ENCODE measurements at places on chromosomes 4 and X. TPM values are rescaled to one million over a fixed set of nuclear protein-coding genes. Genes with fewer than 3 reads are reported as not detected.

- H3K4me1 ChIP-seq = no peaks in the 10 kb centered on the region
- no peak overlapping the region for H3K27ac ChIP-seq
- no peaks in the 10 kb centered on the region for H3K36me3 ChIP-seq
- DNase-seq = no peak
- H3K27me3 ChIP-seq = no peaks in the 10 kb centered on the region
Observed at GRCh38 chr4:95761426-95761825, 78.5 kb upstream of the PDHA2 start.

GRCh38 chr4:141013899-141014298, 119.4 kb downstream of the RNF150 start:
- no peaks in the 10 kb centered on the region for H3K4me1 ChIP-seq
- H3K27me3 ChIP-seq = no peaks in the 10 kb centered on the region
- H3K4me3 ChIP-seq = no peak overlapping the region
- DNase-seq = no peak
- no peaks in the 10 kb centered on the region for H3K36me3 ChIP-seq

Gene NDP
- total RNA-seq = 0.59 TPM

DNA sequence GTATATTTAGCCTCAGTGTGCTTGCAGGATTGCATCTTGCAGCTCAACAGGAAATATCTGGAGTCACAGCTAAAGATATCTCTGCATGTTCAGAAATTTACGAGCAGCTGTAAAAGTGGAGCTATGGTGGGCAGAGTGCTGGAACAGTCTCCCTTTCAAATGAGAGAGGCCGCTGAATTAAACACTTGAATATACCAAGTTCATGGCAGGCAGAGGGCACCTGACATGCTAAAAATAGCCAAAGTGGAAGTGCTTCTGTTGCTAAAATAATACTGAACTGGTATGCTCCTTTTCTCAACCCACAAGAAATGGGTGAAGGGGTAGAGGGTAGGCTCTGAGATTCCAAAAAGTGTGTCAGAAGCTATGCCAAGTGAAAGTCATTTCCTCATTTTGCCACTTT, 98.1 kb downstream of the MGST2 start:
- H3K27ac ChIP-seq = no peak overlapping the region
- H3K27me3 ChIP-seq = peaks cover 25% of the 10 kb centered on the region
- no peak overlapping the region for H3K4me3 ChIP-seq
- no peak for DNase-seq

- H3K27ac ChIP-seq = no peak overlapping the region
- no peak for DNase-seq
- no peaks in the 10 kb centered on the region for H3K4me1 ChIP-seq
- H3K4me3 ChIP-seq = no peak overlapping the region
Observed at GRCh38 chr4:37537484-37537883, 148.7 kb downstream of the RELL1 start.

- no peaks in the 10 kb centered on the region for H3K4me1 ChIP-seq
- H3K27me3 ChIP-seq = no peaks in the 10 kb centered on the region
- H3K27ac ChIP-seq = no peak overlapping the region
- no peaks in the 10 kb centered on the region for H3K36me3 ChIP-seq
- no peak for DNase-seq
Observed at GRCh38 chr4:117971403-117971802, 62.9 kb upstream of the NDST3 start.

DNA sequence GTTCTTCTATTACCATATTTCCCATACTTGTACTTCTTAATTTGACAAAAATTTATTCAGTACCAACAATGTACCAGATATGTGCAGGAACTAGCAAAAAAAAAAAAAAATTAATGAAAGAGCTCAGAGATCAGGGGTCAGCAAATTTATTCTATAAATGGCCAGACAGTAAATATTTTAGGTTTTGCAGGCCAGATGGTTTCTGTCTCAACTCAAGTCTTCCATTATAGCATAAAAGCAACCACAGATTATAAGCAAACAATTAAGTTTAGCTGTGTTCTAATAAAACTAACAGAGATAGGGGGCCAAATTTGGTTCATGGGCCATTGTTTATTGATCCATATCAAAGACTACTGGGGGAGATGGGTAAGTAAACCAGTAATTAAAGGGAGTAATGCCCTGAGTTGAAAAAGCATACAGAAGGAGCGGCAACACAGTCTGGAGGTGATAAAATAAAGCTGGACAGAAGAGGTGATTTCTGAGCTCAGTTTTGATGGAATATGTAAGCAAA, 19.3 kb downstream of the NEK1 start:
- H3K4me3 ChIP-seq = no peak overlapping the region
- no peaks in the 10 kb centered on the region for H3K27me3 ChIP-seq
- DNase-seq = no peak
- no peaks in the 10 kb centered on the region for H3K4me1 ChIP-seq

- no peak overlapping the region for H3K27ac ChIP-seq
- no peak for DNase-seq
- H3K36me3 ChIP-seq = no peaks in the 10 kb centered on the region
- no peaks in the 10 kb centered on the region for H3K27me3 ChIP-seq
- no peaks in the 10 kb centered on the region for H3K4me1 ChIP-seq
Observed at GRCh38 chrX:133892337-133892736, 93.1 kb downstream of the GPC3 start.

DNA sequence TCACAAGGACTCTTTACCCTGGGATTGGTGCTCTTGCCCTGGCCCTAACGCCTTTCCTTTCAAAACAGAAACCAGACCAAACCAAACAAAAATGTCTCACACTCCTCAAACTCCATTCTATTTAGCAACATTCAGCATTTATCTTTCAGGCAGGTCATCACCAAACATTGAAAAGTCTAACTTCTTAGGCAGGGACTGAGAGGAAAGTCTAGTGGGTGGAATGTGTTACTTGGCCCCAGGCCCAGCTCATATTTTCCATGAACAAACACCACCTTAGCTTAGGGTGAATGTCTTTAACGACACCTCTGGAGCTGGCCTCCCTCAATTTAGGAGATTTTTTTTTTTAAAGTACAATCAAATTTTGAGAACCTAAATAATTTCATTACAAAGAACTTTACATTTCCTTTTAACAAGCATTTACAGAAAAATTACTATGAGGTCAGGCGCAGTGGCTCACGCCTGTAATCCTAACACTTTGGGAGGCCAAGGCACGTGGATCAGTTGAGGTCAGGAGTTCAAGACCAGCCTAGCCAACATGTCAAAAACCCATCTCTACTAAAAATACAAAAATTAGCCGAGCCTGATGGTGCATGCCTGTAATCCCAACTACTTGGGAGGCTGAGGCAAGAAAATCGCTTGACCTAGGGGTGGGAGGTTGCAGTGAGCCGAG, 10.2 kb upstream of the N4BP2 start:
- no peaks in the 10 kb centered on the region for H3K36me3 ChIP-seq
- DNase-seq = peak; percentile 83
- no peaks in the 10 kb centered on the region for H3K27me3 ChIP-seq
- peak overlapping the region; percentile 35 for H3K27ac ChIP-seq
- H3K4me3 ChIP-seq = peak overlapping the region; percentile 1

Gene TASL
- not detected for total RNA-seq

GRCh38 chr4:147019091-147019490, 73.4 kb upstream of the TTC29 start:
- H3K4me3 ChIP-seq = no peak overlapping the region
- peak; percentile 31 for DNase-seq
- H3K27ac ChIP-seq = no peak overlapping the region
- H3K27me3 ChIP-seq = no peaks in the 10 kb centered on the region
- H3K4me1 ChIP-seq = no peaks in the 10 kb centered on the region

Gene GAGE13
- total RNA-seq = not detected

- H3K4me3 ChIP-seq = no peak overlapping the region
- DNase-seq = no peak
- no peaks in the 10 kb centered on the region for H3K36me3 ChIP-seq
Observed at GRCh38 chrX:133461231-133461630, 45.9 kb upstream of the GPC4 start.

DNA sequence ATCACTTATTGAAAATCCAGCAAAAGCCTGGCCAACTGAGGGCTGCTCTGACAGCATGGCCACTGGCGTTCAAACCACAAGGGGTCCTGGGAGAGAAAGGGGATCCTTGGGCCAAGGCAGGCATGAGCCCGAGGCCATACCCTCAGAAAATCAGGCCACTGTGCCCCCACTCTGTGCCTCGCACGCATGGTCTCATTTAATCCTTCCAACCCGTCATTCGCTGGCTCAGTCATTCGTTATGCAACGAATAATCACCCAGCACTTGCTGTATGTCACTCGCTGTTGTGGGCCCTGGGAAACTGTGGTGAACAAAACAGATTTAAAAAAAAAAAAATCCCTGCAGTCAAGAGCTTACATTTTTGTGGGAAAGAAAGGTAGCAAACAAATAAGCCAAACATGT, 112.7 kb downstream of the BCOR start:
- H3K36me3 ChIP-seq = no peaks in the 10 kb centered on the region
- no peak overlapping the region for H3K27ac ChIP-seq
- H3K4me1 ChIP-seq = peaks cover 10% of the 10 kb centered on the region

Gene RBM47
- total RNA-seq = 1.8 TPM

GRCh38 chr4:101983835-101984234, 193.3 kb downstream of the BANK1 start:
- no peak overlapping the region for H3K4me3 ChIP-seq
- no peak overlapping the region for H3K27ac ChIP-seq
- H3K36me3 ChIP-seq = no peaks in the 10 kb centered on the region
- no peaks in the 10 kb centered on the region for H3K4me1 ChIP-seq
- no peaks in the 10 kb centered on the region for H3K27me3 ChIP-seq
- no peak for DNase-seq

Gene SPARCL1
- not detected for total RNA-seq

DNA sequence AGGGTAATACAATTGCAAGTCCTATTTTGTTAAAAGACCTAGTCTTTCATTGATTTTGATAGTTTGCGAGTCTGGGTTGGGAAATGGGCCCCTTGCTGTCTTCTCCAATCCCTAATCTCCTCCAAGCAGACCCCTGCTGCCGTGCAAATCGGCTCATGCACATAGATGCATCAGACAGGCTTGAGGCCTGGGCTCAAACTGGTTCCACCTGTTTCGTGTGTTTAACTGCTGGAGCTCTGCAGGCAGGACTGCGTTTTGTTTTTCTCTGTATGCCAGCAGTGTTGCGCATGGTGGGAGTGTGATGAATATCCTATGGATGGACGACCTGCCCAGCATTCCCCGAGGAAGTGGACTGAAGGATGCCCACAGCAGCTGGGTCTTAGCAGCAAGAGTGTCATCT, 133.9 kb downstream of the PDGFRA start:
- no peaks in the 10 kb centered on the region for H3K36me3 ChIP-seq
- no peak for DNase-seq
- no peaks in the 10 kb centered on the region for H3K4me1 ChIP-seq
- H3K27me3 ChIP-seq = no peaks in the 10 kb centered on the region

Gene CITED1
- total RNA-seq = not detected

DNA sequence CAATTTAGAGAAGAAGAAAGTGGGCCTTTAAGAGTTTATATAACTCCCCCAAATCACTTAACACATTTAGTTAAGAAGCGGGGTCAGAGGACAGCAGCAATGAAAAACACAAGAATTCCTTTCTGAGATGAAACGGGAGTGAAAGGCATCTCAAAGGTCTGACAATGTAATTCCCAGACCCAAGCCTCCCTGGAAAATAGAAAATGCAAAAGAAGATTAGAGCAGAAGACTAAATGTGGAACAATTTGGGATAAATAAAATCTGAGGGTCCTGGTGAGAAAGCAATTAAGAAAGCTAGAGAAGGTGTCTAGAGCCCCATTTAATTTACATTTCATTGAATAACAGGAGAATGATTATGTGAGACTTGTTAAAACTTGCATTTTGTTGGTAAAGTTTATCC, 19.1 kb upstream of the ART3 start:
- no peak overlapping the region for H3K4me3 ChIP-seq
- H3K4me1 ChIP-seq = no peaks in the 10 kb centered on the region
- no peak for DNase-seq
- H3K27ac ChIP-seq = no peak overlapping the region
- H3K36me3 ChIP-seq = no peaks in the 10 kb centered on the region

Gene DNAAF6
- total RNA-seq = not detected

GRCh38 chr4:184329659-184330400, 112.2 kb upstream of the ENPP6 start:
- H3K36me3 ChIP-seq = no peaks in the 10 kb centered on the region
- peak; percentile 68 for DNase-seq
- H3K4me3 ChIP-seq = no peak overlapping the region
- no peaks in the 10 kb centered on the region for H3K27me3 ChIP-seq
- H3K4me1 ChIP-seq = peaks cover 5% of the 10 kb centered on the region
- peak overlapping the region; percentile 52 for H3K27ac ChIP-seq

GRCh38 chrX:151801980-151802379, 67.4 kb downstream of the CNGA2 start:
- H3K4me1 ChIP-seq = no peaks in the 10 kb centered on the region
- DNase-seq = no peak
- no peak overlapping the region for H3K4me3 ChIP-seq
- no peak overlapping the region for H3K27ac ChIP-seq
- H3K27me3 ChIP-seq = peaks cover 4% of the 10 kb centered on the region

GRCh38 chr4:32215277-32215676, 1495.1 kb downstream of the PCDH7 start:
- DNase-seq = no peak
- H3K27me3 ChIP-seq = no peaks in the 10 kb centered on the region
- H3K36me3 ChIP-seq = no peaks in the 10 kb centered on the region
- H3K27ac ChIP-seq = no peak overlapping the region
- H3K4me3 ChIP-seq = no peak overlapping the region

Gene HSFX3
- total RNA-seq = not detected

DNA sequence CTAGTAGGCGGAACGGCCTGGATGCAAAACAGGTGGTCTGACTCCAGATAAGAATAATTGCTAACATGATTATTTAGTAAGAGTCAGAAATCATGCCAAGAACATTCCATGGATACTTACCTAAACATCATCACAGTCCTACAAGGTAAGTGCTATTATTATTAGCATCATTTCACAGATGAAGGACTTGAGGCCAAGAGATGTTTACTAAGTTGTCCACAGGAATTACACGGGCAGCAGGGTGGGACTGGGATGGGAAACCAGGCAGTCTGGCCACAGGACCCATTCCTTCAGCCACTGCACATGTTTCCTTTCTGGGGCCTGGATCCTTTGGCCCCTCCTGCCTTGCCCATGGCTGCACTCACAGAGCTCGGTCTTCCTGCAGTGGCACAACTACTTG, 48.3 kb downstream of the ANAPC4 start:
- no peak for DNase-seq
- H3K27ac ChIP-seq = no peak overlapping the region
- H3K4me3 ChIP-seq = no peak overlapping the region
- H3K4me1 ChIP-seq = no peaks in the 10 kb centered on the region
- H3K36me3 ChIP-seq = no peaks in the 10 kb centered on the region
- H3K27me3 ChIP-seq = no peaks in the 10 kb centered on the region

DNA sequence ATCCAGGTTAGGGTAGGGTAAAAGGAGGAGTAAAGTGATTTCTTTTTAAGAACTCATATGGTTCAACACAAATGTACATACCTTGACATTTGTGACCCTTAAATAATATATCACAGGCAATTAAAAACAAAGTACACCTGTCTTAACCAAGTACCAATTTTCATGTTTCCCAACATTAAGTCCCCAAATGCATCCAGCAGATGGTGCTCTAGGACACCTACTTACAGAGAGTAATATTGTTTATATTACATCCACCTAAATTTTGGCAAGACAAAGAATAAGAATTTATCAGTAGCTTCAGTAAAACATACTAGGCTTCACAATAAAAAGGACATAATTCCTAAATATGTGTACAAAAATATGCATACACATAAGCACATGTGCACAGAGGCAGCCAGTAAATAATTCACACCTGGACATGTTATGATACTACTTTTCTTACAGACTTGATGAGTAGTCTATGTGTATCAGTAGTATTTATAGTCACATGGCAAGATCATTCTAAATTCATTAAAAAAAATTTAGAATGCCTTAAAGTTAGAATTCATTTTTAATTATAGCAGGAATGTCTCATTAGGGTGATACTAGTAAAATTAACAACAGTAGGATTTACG, 219.7 kb downstream of the DCLK2 start:
- no peaks in the 10 kb centered on the region for H3K36me3 ChIP-seq
- DNase-seq = no peak
- no peaks in the 10 kb centered on the region for H3K27me3 ChIP-seq

Gene FHIP1A
- 4.4 TPM for total RNA-seq

All from osteoblast (primary cell).